Dermis blood vessel endothelial cell (primary cell): ENCODE measurements at places on chromosomes 4 and X. TPM values are rescaled to one million over a fixed set of nuclear protein-coding genes. Genes with fewer than 3 reads are reported as not detected.

GRCh38 chr4:65021149-65021548 is 611.9 kb upstream of the TECRL start:
- DNase-seq, result no peak

- no peak for DNase-seq
Observed at GRCh38 chr4:6925357-6925836, 15.8 kb downstream of the TBC1D14 start.

GRCh38 chr4:79399076-79399475 is 9.0 kb downstream of the GK2 start:
- DNase-seq, result no peak

Gene F8A3
- 1.7 and 2.7 TPM in 2 replicates for total RNA-seq

DNA sequence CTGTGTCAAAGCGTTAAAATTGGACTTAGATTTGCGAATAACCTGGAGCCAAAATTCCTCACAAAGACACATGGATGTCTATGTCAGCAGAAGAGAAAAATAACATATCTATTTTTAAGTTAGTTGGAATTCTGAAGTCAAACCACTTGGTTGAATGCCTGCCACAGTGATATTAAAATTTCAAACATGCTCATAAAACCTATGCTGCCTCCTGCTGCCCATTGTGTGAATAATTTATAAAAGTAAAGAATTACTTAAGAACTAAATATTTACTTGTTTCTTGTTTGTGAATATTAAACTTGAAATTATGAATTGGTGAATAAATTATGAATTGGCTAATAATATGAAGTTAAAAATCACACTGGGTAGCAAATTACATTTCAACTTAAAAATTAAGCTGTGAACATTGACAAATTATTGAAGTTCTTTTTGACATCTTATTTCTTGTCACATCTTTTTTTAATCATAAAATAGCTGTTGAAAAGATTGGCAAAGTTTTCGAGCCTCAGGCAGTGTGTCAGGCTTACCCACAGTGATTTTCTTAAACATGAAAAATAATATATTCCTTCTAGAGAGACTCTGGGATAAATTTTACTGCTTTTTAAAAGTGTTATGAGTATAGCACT is 35.4 kb downstream of the FABP2 start:
- DNase-seq, result peak; percentile 83

Gene EIF1AX
- 28.8 and 32.2 TPM in 2 replicates for total RNA-seq

DNA sequence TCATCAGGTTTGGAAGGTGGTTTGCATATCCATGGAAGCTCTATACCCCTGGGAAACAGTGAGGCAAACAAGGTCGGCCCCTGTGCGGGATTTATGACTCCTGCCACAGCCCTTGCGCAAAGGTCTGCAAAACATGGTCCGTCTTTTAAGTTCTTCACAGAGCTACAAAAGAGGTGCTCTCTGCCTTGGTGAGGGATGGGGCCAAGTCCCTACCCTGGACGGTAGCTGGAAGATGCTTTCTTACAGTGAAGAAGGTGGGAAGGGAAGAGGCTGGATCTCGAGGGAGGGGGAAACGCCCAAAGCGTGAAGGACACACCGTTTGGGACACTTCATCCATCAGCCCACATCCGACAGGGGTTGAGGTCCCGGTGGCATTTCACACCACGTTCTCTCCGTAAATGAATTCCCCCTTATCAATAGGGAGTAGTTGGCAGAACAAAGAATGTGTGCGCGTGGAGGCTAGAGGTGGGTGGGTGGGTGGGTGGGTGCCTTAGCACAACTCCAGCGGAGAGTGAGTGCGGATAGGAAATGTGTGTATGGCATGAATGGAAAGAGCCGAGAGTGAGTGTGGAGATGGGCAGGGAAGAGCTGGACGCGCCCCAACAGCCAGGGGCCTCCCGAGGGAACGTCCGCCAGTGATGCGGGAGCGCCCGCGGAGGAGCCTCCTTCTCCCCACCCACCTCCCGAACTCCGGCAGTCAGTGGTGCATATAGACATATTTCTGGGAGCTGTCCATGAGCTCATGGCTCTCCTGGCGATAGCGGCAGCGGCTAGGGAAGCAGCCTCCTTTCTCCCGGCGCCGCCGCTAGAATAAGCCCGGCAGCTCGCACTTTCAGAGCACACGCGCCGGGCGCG is 68.3 kb downstream of the LARP7 start:
- peak; percentile 57 for DNase-seq

DNA sequence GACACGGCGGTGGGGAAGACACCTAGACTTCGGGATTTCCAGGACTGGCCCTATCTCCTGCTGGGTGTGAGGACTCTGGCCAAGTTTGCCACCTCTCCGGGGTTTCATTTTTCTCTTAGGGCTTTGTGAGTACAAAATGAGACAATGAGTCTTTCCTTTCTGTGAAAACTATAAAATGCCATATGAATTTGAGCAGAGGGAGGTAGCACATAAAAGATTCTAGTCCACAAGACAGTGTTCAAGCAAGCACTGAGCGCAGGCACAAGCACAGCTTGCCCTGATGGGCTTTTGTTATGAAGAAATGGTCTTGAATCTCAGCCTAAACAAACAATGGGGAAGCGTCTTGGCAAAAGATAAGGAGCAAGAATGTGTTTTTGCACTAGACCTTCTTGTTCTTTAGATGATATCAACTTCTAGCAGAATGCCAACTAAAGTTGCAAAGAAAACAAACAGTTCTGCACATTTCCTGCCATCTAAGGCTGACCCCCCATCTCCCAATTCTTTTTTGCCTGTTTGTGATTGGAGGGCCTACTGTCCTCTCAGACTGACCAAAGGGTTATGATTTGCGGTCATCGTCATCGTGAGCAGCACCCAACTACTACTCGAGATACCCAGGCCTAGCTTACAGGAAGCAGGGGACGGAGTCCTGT is 73.0 kb upstream of the ZNF518B start:
- DNase-seq, result peak; percentile 95

DNA sequence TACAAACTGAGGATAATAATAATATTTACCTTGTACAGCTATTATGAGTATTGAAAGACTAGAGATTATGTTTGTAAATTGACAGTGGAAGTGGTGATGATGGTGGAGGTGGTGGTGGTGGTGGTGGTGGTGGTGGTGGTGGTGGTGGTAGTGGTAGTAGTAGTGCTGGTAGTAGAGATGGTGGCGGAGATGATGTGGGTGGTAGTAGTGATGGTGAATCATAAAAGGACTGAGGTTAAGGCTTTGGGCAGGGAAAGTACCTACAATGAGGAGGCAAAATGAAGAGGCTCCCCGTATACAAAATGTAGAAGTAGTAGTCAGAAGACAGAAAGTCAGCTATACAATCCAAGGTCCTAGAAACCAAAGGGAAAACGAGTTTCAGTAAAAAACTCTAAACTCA is 214.1 kb downstream of the BCOR start:
- DNase-seq, result no peak

- DNase-seq, result no peak
Observed at GRCh38 chrX:153366878-153367538, 33.1 kb downstream of the ZNF275 start.

DNA sequence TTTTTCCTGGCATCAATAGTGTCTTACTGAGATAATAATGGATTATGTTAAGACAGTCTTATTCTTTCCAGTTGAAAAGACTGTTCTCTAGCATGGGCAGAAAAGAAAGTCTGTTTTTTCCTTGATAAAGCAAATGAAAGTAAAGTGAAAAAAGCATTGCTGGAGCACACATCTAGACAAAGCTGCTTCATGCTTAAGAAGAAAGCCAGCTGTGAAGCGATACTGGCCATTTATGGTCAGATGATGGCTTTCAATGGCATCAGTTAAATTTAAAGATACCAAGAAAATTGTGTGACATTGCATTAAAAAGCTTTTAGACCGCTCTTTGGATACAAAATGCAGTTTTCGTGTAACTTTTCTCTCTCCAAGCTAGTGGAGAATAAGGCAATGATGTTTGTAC is 242.1 kb upstream of the TRAM1L1 start:
- no peak for DNase-seq

- DNase-seq, result peak; percentile 90
Observed at GRCh38 chr4:84870398-84871163, 95.9 kb downstream of the WDFY3 start.

- DNase-seq, result no peak
Observed at GRCh38 chr4:7089213-7089986, 21.5 kb upstream of the GRPEL1 start.

DNA sequence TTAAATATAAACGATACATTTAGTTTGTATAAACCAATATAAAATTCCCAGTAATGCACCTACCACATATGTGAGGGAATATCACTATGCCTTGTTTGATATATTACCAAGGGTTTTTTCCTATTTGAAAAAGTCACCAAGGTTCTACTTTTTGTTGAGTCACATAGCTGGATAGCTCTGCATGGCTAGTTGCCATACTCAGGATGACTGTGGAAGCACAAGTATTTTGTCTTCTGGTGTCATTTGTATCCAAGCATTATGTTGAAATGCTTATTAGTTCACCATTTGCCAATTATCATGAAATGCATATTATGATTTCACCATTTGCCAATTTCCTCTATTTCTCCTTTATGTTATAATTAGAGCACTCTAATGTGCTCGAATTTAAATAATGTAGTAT is 162.7 kb upstream of the TTC29 start:
- DNase-seq, result no peak

- no peak for DNase-seq
Observed at GRCh38 chrX:111164728-111165127, 68.7 kb downstream of the PAK3 start.

DNA sequence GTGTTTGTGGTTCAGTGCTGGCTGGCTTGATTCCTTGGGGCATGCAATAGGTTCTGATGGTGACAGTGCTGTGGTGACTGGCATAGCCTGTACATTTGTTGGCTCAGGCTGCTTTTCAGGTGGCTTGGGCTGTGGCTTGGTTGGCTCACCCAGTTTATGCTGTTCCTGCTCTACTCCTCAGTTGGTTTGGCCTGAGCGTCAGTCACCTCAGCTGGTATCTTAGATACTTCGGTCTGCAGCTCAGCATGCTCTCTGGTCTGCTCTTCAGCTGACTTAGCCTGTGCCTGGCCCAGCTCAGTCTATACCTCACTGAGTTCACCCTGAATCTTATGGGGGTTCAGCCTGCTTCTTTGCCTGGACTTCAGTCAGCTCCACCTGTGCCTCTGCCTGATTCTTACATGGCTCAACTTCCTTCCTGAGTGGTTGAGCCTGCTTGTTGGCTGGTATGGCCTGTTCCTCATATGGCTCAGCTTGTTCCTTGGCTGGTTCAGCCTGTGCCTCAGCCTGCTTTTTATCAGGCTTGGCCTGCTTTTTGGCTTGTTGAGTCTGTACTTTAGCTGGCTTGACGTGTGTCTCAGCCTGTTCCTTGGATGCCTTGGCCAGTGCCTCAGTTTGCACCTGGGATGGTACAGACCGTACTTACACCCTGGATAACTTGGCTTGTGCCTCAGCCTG is 170.6 kb downstream of the MSN start:
- DNase-seq, result no peak

Gene NKAP
- 3.5 and 4.4 TPM in 2 replicates for total RNA-seq

Gene SPON2
- 0.65 and 1.5 TPM in 2 replicates for total RNA-seq
